Small intestine (tissue), 16 donors: ENCODE measurements at places on chromosomes 2 and 18.
A peak's percentile ranks its signal among the peaks of the same experiment; 100 is the strongest.

GRCh38 chr2:179124282-179124681 is 74.3 kb upstream of the CCDC141 start:
- DNase-seq: no peak

DNA sequence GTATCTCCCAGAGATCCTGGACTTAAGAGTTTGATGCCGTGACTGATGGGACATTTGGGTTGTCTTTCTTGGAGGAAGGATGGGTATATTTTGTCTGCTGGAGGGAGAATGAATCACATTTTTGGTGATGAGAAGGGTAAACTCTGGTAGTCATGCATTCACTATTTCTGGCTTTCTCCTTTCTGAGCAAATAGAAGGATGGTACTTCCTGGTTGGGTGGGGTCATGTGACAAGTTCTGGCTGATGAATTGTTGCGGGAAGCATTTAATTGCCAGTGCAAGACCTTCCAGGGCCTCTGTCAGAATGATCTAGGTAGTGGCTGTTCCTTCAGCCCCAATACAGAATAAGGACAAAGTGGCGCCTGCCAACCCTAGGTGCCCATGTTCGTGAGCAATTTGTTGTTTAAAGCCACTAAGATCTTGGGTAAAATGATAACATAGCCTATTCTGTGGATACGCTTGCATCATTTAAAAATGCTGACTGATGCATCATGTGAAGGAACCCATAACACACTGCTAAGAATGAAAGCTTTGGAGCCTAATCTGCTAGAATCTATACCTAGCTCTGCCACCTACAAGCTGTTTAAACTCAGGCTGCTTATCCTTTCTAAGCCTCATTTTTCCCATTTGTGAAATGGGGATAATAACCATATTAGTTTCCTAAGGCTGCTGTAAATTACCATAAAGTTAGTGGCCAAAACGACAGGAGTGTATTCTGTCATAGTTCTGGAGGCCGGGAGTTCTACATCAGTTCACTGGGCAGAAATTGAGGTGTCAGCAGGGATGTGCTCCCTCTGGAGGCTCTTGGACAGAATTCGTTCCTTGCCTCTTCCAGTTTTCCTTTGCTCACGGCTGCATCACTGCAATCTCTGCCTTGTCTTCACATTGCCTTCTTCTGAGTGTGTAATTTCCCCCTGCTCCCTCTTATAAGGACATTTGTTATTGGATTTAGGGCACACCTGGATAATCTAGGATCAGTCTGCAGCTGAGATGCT is 281.3 kb downstream of the AGPS start:
- DNase-seq: no peak

DNA sequence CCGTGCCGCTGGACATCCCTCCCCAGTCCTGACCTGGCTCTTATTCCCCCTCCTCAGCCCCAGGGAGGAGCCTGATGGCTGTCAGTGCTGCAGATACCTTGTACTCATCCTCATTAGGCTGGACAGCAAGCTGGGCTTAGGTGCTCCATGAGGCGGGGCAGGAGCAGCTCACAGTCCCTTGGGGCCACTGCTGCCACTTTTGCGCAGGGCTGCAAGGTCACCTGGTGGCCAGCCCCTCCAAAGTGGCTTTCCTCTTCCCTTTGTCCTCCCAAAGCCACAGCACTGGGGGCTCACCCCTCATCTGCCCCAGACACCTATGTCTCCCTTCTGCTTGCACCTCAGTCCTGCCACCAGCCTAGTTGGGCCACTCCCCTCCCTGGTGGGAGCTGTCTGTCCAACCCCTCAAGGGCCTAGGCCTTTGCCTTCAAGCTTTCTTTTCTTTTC is 60.8 kb downstream of the FAM168B start:
- no peak for DNase-seq

GRCh38 chr2:238098901-238099713 is 1.0 kb upstream of the ESPNL start:
- no peak for DNase-seq

DNA sequence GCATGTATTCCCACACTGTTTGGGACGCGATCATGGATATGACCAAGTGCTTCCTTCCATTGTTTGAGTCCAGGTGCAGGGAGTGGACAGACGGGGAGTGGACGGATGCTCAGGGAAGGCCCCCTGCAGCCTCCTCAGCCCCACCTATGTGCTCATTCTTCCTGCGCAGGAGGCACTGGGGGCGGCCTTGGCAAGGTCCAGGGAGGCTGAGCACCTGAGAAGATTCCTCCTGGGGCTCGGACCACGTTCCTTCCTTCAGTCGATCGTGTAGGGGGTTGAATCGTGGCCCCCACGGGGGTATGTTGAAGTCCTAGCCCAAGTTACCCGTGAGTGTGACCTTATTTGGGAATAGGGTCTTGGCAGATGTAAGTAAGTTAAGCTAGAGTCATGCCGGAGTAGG is 60.4 kb downstream of the ASB1 start:
- DNase-seq: no peak

GRCh38 chr18:58132595-58133261 is 88.7 kb downstream of the NEDD4L start:
- DNase-seq: no peak

DNA sequence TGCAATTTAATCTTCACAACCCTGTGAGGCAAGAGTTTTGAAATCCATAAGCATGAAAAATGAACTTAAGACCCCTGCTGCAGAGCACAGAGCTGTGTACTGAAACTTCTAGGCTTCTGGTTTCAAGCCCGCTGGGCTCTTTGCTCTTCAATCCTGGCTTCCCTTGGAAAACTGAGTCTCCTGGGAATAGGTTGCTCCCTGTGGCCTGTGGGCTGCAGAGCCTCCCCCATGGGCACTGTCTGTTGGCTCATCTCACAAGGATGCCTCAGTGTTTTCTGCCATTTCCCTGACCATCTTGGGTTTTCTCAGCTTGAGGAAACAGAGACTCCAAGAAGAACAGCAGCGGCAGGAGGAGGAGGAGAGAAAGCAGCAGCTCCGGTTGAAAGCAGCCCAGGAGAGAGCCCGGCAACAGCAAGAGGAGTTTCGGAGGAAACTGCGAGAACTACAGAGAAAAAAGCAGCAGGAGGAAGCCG is 44.5 kb downstream of the SUMO1 start:
- DNase-seq: no peak

DNA sequence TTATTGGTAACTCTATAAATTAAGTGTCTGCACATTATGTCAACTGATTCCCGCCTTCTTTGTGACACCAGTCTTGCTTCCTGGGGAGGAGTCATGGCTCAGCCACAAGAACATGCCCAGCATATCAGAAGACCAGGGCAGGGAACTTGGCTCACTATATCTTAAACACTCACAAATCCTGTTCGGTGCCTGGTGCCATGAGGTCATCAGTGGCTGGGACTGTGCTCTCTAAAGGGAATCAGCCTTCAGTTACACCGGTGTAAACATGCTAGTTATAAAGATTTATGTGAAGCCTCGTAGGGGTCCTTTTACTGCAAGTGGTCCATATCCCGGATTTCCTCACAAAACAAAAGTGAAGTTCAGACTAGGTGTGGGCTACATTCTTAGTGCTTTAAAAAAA is 73.1 kb upstream of the ZNF521 start:
- DNase-seq: no peak

DNA sequence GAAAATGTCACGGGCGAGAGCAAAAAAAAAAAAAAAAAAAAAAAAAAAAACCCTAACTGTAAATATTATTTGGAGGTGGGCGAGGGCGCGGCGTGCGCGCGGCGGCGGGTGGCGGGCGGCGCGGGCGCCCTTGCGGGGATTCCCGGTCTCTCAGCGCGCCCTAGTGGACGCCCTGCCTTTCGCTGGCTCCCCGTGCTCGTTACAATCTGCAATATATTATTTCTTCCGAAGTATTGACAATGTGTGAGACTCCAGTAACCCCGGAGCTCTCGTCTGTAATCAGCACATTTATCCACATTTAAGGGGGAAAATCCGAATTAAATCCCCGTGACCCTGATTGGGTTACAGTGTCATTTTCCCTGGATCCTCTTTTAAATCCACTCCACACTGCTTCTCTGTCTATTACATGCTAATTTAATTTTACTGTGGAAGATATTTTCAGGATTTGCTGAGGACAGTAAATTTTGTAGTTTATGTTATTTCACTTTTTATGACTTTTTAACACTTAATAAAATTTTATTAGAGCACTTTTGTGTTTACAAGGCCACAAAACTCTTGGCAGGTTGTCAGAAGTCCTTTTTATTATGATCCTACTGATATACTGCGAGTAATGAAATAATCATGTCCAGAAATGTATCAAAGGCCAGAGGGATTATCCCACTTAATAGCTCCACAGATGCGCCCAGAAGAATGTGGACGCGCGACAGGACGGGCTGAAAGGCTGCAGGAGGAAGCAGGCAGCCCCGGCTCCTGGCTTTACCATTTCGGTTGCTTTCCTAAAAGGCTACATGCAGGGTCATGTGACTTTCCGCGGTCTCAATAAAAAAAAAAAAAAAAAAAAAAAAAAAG is 369.1 kb downstream of the MTX2 start:
- DNase-seq: peak; percentile 76

DNA sequence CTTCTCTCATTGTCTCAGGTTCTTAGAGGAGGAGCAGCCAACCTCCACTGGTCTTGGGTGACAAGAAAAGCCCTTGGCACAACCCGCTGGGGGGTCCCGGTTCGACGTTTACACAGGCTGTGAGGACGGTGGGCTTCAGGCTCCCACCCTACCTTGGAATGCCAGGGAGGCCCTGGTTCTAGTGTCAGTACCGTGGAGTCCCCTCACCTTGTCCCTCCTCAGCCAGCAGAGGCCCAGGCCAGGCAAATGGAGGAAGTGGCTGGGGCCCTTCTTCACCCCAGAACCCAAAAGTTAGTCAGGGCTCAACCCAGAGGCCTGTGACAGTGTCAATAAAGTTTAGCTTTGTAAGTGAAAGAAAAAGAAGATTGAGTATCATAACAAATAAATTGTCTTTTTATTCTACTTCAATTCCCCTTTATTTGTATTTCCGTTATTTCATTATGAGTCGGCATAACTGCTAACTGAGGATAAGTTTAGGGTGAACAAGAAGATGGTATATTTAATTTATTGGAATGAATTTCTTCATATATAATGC is 62.6 kb upstream of the ZSWIM2 start:
- DNase-seq: no peak

DNA sequence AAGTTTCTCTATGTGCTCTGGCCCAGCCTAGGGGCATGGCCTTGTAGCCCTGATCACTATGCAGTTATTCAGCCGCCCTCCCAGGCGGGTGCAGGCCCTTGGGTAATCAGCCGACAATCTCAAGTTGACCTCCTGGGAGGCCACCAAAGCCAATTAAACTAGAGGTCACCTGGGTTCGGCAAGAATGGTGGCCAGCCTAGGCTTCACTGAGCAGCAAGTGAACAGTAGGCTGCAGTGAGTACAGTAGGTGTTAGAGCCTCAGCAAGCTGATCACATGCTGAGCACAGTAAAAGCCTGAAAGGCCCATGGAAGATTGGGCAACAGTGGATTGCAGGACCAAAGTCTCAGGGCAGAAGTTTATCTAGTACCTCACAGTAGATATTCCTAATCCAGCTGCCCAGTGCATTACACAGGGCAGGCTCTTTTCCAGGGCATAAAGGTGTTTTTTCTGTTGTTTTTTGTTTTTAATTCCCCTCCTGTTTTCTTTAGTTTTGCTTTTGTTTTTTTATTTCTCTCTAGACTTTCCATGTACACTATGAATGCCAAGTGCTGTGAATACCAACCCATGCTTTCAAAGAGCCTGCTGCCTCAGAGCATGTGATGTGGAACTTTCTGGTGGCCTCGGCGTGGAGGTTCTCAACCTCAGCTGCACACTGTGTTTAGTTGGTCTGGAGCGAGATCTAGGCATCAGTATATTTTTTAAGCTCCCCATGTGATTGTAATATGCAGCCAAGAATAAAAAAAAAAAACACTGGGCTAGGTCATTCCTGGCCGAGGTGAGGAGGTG is 55.9 kb upstream of the ATL2 start:
- peak; percentile 90 for DNase-seq

DNA sequence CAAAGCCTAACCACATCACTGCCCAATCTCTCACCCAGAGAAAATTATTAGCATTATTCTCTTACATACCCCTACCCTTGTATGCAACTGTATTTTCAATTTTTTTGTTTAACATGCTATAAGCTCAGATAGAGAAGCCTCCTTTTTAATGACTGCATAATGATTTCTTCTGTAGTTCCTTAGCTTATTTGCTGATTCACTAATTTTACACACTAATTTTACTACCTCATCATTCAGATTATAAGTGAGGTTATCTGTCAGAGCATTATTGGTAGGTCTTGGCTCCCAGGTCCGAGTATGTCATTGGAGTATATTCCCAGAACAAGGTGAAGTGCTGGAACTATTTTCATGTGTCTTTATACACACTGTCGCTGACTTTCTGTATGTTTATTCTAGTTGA is 45.4 kb downstream of the RHBDD1 start:
- DNase-seq: no peak

- no peak for DNase-seq
These were observed 695.9 kb upstream of the LRRTM4 start for GRCh38 chr2:78218066-78218465.

DNA sequence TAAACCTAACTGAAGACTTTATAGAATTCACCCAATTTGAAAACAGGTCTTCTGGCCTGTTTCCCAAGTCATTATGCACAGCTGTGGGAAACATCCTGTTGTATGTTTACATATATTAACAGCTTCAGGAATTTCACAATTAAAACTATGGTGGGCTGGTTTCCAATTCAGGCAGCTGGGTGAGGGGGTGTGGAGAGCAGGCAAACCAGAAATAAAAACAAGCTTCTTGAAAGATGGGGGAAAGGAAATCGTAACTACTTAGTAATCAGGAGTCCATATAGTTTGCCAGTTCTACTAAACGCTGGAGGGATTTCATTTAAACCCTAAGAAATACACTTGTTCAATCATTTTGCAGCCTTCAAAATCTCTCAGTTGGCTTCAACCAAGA is 22.8 kb downstream of the ATP8B1 start:
- no peak for DNase-seq

GRCh38 chr2:38037325-38037724 is 38.6 kb downstream of the CYP1B1 start:
- no peak for DNase-seq

DNA sequence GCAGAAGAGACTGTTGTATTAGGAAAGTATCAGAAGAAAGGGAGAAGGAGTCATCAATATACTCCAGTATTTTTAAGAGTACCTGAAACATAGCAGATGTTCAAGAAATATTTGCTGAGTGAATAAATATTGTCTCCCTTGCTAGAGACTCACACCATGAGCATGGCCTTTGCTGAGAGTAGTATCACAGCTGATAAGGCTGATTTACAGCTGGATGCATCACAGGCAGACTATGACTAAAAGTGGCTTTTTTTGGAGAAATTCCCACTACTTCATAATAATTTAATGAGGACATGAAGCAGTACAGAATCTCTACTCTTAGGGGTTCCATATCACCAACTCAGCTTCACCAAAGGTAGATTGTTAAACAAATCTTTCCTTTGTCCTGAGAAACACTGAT is 373.3 kb downstream of the RBM43 start:
- no peak for DNase-seq

DNA sequence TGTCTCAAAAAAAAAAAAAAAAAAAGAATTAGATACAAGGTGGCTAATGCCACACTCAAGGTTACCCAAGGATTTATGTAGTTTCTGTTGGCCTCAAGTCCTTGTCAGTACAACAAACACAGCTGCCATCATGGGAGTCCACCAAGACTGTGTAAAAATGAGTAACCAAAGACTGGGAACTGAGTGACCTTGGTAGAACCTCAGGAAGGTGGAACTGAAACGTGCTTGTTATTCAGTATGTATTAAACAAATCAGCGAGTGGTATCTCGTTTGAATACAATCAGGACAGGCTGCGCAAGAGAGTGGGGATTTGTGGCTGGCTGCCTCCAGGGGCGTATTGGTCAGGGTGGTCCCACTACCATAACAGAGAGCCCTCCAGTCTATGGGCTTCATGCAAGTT is 1.6 kb upstream of the SFTPB start:
- no peak for DNase-seq
